ENCODE measurements at places on chromosomes 11 and 22. TPM values are rescaled to one million over a fixed set of nuclear protein-coding genes. Genes with fewer than 3 reads are reported as not detected.
A peak's percentile ranks its signal among the peaks of the same experiment; 100 is the strongest.

The MIAT gene
- 38.7 TPM for total RNA-seq

The ADAMTS8 gene
- 1.7 TPM for total RNA-seq

The LRRC74B gene
- total RNA-seq, result not detected

The RFPL3 gene
- not detected for total RNA-seq

The LMO2 gene
- 22.3 TPM for total RNA-seq

The OR52I1 gene
- not detected for total RNA-seq

The KDM4E gene
- not detected for total RNA-seq

The APOBEC3G gene
- total RNA-seq, result 9.5 TPM

The GLB1L2 gene
- total RNA-seq, result 11.1 TPM

The SCGB1C1 gene
- not detected for total RNA-seq

The LRRC75B gene
- 24.8 TPM for total RNA-seq

The PGR gene
- 4.9 TPM for total RNA-seq

The SLC37A2 gene
- 4.5 TPM for total RNA-seq

DNA sequence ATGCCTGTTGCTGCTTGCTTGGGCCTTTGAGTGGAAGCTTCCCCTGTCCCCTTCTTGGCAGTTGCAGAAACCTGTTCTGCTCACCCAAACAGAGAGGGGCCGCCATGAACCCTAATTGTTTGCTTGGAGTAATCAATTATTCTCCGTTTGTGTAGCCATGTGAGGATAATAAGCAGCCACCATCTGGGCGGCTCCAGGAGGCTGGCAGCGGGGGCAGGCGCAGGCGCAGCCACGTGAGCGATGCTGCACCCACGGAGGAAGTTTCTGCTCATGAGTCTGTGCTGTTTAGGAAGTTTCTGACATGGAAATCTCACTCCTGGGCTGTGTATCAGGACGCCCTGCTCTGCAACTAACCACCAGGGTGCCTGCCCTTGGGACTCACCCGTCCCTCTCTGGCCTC lies 90.1 kb downstream of the MPPED1 start:
- peaks cover 8% of the 10 kb centered on the region for H3K4me1 ChIP-seq
- H3K4me3 ChIP-seq, result no peak overlapping the region
- no peak overlapping the region for H3K27ac ChIP-seq
- H3K36me3 ChIP-seq, result peaks cover 16% of the 10 kb centered on the region
- no peak for DNase-seq

DNA sequence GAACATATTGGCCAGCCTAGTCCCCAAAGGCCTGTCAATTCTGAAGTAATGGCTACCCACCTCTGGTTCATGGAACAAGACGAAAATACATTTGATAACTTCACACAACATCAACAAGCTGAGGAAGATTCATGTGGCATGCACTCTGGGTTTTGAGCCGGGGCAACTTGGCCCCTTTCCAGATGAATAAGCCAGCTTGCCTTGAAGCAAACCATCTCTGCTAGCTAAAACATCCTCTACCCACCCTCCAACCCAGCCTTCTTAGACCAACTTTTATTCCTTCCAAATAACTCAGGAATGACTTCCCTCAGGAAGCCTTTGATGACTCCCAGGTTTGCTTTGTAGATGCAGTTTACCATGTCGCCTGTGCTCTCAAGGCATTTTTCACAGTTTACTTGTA lies 94.4 kb downstream of the SLC1A2 start:
- no peaks in the 10 kb centered on the region for H3K27me3 ChIP-seq
- no peak overlapping the region for H3K4me3 ChIP-seq
- H3K4me1 ChIP-seq, result peaks cover 12% of the 10 kb centered on the region
- DNase-seq, result no peak
- no peaks in the 10 kb centered on the region for H3K36me3 ChIP-seq

GRCh38 chr11:119727523-119728151 lies 1.4 kb downstream of the NECTIN1 start:
- no peaks in the 10 kb centered on the region for H3K36me3 ChIP-seq
- no peak for DNase-seq
- H3K4me1 ChIP-seq, result peaks cover 52% of the 10 kb centered on the region
- no peak overlapping the region for H3K27ac ChIP-seq
- peak overlapping the region; percentile 73 for H3K4me3 ChIP-seq

DNA sequence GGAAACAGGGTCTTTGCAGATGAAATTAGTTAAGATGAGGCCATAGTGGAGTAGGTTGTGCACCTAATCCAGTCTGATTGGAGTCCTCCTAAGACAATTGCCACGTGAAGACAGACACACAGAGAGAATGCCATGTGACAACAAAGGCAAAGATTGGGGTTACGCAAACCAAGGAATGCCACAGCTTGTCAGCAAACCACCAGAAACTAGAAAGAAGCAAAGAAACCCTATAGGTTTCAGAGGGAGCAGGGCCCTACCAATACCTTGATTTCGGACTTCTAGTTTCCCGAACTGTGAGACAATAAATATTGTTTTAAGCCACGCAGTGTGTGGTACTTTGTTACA lies 8.2 kb upstream of the LAYN start:
- H3K27me3 ChIP-seq, result no peaks in the 10 kb centered on the region
- no peak for DNase-seq
- no peak overlapping the region for H3K4me3 ChIP-seq

DNA sequence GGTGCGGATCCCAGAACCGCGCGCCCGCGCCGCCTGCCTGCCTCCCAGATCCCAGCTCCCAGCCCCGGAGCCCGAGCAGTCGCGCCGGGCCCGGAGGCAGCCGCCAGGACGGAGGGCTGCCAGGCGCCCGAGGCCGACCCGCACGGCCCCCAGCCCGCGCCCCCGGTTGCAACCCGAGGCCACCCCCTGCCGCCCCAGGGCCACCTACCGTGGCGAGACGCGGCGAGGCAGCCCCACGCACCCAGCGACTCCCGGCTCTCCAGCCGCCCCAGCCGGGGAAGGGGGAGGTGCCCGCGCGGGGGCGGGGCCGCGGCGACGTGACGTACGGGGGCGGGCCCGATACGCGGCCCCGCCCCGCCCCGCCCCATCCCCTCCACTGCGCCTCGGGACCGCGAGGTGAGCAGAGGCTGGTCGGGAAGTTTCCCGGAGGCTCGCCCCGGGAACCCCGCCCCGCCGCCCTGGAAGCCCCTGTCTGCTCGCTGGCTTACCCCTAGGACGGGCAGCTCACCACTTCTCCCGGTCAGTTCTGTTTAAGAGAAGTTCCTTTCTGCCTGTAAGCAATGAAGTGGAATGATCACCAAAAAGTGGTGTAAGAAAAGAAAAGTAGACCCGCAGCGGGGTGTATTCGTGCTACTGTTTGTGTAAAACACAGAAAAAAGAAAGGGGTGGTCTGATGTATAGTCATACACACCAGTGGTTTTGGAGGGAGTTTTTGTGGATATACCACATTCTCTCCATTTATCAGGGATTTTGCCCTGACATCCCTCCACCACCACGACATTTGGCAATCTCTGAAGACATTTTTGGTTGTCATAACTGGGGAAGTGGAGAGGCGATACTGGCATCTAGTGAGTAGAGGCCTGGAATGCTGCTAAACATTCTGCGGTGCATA lies at the start of gene TPST2:
TPST2 (minus strand) TSS at position 288 of the 892 bp plus-strand sequence. CDS start 48,502 bp downstream, outside the sequence.
- no peaks in the 10 kb centered on the region for H3K27me3 ChIP-seq
- H3K27ac ChIP-seq, result no peak within 1 kb of the TSS
- DNase-seq, result peak; percentile 64

DNA sequence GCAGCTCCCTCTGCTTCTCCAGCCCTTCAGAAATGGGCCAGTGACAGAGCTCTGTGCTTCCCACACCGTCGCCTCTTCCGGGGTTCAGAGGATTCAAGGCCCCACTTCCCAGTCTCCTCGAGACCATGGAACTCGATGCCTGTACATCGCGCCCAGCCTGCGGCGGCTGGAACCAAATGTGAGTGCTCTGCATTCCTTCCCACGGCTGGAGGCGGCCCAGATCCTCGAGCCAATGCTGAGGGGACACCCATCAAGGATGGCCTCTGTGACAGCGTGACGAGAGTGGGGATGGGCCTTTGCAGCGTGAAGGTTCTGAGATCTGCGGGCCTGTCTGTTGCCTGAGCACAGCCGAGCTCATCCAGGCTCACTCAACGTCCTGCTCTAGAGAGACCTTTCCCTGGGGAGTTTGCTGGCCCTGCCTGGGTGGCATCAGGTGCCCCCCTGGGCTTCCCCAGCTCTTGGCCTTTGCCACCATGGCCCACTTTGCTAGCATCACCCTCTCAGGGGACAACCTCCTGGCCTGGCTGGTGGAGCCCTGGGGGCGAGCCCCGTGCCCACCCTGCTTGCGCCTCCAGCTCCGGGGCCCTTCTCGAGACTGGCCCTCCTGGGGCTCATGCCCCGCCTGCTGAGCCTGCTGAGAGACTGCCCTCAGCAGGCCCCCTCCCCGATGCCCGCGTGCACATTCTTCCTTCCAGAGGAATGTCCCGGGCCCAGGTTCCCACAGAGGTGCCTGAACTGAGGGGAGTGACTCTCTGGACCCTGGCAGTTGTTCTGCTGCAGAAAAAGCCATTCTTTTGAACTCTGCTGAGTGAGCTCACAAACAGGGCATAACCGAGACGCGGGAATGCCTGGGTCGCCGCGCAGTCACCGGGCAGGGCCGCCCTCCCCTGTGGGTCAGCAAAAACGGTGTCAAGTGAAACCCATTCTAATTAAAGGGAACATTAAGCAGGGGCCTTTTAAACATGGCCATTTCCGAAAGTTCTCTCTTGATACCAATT lies 7.3 kb upstream of the MYEOV start:
- no peaks in the 10 kb centered on the region for H3K36me3 ChIP-seq
- DNase-seq, result no peak
- peaks cover 16% of the 10 kb centered on the region for H3K4me1 ChIP-seq
- no peak overlapping the region for H3K4me3 ChIP-seq

GRCh38 chr11:24234822-24235508 lies 261.9 kb upstream of the LUZP2 start:
- DNase-seq, result no peak
- no peaks in the 10 kb centered on the region for H3K4me1 ChIP-seq
- H3K27ac ChIP-seq, result no peak overlapping the region
- H3K27me3 ChIP-seq, result no peaks in the 10 kb centered on the region
- no peaks in the 10 kb centered on the region for H3K36me3 ChIP-seq

DNA sequence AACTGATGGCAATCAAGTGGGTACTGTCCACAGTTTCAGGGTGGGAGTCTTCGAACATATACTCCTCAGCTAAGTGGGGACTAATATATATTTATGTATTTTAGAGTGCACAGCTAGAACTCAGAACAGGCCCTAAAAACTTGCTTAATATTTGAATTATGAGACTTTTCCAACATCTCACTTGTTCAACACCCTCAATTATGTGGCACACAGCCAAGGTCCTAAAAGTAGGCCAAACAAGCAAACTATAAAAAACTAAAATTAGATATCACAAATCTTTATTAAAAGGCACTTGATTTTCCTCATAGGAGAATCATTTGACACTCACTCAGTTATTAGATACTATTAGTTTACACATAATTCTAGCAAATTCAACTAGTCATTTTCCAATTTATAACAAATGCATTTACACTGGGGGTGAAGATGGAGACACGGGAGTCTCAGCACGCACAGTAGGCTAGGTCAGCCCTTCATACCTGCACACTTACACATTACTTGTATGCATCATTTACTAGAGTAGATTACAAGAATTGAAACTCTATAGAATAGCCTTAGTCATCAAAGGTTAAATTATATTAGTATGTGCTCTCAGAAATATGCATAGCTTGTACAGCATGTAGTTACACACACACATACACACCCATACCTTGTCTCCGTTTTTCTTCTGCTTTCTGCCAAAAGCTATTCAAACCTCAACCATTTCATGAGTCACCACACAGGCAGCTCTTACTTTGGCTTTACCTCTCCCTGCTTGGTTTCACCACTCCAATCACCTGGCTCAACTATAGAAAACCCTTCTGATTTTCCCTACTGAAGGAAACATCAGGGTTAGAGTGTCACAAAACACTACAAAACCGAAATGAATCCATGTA lies 171.5 kb downstream of the SBF2 start:
- no peaks in the 10 kb centered on the region for H3K4me1 ChIP-seq
- DNase-seq, result no peak
- H3K27me3 ChIP-seq, result no peaks in the 10 kb centered on the region
- no peak overlapping the region for H3K4me3 ChIP-seq
- H3K27ac ChIP-seq, result no peak overlapping the region

DNA sequence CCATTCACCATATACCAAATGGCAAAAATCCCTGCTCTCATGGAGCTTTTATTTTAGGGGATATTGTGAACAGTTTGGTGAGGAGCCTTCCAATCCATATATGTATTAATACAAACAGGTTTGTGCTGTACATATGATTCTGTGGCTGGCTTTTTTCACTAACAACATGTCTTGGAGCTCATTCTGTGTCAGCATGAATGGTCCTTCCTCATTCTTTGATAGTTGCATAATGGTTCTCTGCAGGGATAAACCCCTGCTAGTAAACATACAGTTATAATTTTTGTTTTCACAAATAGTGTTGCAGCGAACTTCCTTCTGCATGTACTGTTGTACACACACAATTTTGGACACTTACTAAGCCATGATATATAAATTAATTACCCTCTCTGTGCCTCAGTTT lies 8.3 kb downstream of the PRR5L start:
- no peaks in the 10 kb centered on the region for H3K36me3 ChIP-seq
- H3K27me3 ChIP-seq, result no peaks in the 10 kb centered on the region
- no peak for DNase-seq
- H3K27ac ChIP-seq, result no peak overlapping the region
- H3K4me1 ChIP-seq, result peaks cover 9% of the 10 kb centered on the region

- H3K27me3 ChIP-seq, result no peaks in the 10 kb centered on the region
- H3K36me3 ChIP-seq, result peaks cover 57% of the 10 kb centered on the region
- no peak overlapping the region for H3K4me3 ChIP-seq
Observed at GRCh38 chr22:46652081-46652846, 32.1 kb downstream of the GRAMD4 start.

- no peak overlapping the region for H3K4me3 ChIP-seq
- H3K27me3 ChIP-seq, result no peaks in the 10 kb centered on the region
- no peaks in the 10 kb centered on the region for H3K4me1 ChIP-seq
- H3K36me3 ChIP-seq, result no peaks in the 10 kb centered on the region
- no peak for DNase-seq
- H3K27ac ChIP-seq, result no peak overlapping the region
Observed at GRCh38 chr11:93907901-93908300, 57.5 kb upstream of the VSTM5 start.

DNA sequence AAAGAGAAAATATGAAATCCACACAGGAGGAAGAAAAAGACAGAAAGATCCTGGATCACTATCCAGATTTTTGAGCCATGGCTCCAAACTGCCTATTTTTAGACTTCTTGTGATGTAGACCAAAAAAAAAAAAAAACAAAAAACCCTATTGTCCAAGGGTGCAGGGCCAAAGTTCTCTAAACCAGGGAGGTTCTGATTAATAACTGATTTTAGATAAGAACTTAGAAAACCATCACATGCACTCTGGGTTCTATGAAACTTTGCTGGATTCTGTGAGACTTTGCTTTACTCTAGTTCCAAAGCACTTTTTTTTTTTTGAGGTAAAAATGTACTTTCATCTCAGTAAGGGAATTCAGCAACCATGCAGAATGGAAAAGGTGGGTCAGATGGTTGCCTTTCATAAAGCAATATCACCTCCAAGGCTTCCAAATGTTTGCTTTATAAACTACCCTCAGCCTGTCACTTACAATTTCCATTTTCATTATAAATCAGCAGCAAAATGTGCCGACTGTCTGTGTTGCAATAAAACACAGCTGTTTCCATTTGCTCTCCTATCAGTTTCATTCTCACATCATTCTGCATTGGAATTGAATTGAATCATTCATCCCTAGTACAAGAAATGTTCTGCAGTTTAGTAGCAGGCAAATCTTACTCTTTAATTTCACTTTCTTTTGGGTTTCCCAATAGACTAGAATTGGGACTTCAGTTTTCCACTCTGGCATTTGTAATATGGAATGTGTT lies 1584.3 kb upstream of the RAG2 start:
- no peak overlapping the region for H3K4me3 ChIP-seq
- H3K27me3 ChIP-seq, result no peaks in the 10 kb centered on the region
- no peak overlapping the region for H3K27ac ChIP-seq
- H3K4me1 ChIP-seq, result no peaks in the 10 kb centered on the region
- peak; percentile 67 for DNase-seq

Measured in spinal cord (tissue), 10 donors.